ENCODE measurements at places on chromosomes 3 and 15.

DNA sequence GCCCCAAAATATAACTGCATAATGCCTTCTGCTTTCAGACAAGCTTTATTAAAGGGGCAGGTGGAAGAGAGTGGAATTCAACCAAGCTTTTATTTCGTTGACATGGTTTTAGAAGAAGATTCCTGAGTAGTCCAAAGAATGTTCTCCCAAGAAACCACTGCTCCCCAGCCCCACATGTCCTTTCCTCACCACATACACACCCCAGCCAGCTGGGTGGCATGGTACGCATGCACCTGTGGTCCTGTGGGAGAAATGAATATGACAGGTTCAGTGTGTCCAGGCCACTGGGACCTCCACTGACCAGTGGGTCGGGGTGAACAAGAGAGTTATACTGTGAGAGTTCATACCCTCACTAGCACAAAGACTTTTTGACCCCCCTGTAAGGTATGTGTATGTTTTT, 30.2 kb downstream of the ARID3B start:
- no peak for DNase-seq

DNA sequence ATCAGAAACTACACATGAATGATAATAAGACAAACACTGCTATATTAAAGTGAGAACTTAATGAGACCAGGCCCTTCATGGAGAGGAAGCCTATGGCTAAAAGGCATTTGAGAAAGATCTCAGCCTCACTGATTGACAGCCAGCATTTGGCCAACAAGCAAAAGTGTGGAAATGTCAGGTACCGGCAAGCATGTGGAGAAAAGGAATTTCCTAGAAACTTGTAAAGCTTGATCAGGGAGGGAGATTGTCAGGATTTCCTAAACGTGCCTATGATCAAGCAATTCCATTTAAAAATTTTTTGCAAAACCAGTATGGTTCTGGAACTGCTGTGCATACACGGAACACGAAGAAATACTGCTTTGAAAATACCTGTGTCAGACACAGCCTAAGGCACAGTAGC, 220.3 kb upstream of the ATP10A start:
- DNase-seq, result no peak

- DNase-seq, result no peak
These were observed 20.6 kb upstream of the WWTR1 start for GRCh38 chr3:149678351-149678950.

DNA sequence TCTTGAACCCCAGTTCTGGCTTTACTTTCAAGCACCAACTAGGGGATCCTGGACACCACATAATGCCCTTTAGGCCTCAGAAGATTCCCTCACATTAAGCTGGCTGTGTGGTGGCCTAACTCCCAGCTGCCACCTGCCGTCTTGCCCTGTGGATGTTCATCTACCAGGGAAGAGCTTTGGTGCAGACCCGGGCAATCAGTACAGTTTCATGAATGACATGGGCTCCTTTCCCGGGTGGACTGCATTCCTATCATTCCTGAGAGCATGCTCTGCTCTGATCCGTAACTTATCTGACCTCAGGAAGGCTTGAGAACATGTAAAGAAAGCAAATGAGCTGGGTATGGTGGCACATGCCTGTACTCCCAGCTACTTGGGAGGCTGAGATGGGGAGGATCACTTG, 50.0 kb upstream of the GSK3B start:
- no peak for DNase-seq

DNA sequence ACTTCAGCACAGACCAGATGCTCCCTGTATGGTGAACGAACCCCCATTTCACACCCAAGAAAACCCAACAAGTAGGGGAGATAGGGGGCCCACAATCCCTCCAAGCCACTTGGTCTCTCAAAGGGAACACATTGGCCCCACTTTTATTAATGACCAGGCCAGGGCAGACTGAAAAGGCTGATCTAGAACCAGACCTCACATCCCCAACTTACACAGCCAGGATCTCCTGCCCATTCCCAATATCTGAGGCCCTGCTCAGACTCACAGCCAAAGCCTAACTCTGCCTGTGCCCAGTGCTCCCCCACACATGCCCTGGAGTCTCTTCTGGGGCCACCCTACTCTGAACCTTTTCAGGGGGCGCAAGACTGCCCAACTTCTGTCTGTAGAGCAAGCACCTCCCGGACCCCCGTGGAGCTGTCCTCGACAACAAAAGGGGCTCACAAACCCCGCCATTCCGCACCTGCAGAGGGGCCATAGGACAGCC, 1.8 kb downstream of the PLXNB1 start:
- DNase-seq, result no peak

- no peak for DNase-seq
These were observed 622.2 kb downstream of the ZPLD1 start for GRCh38 chr3:103057003-103057402.

DNA sequence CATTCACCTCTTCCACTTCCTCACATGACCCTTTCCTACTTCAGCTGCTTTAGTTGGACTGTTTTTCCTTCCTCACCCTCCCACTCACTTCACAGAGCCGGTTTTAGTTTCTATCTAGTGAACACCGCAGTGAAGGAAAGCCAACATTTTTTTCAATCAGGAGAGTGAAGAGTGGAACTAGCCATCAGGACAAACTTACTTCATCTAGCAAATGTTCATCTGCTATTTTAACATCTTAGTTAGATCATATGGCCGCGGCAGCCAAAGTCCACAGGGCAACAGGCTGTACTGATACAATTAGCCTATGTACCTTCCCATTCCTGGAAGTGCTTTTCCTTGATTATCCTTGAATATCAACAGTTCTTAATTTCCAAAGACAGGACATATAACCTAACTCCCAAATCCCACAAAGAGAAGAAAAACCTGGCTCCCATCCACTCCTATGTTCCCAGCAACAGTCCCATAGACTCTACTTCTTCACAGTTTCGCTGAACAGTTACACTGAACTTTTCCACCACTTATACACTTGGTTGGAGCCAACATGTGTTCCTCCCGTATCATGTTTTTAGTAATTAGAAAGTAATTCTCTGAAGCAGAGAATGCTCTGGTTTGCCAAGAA, 456.2 kb upstream of the THBS1 start:
- no peak for DNase-seq

DNA sequence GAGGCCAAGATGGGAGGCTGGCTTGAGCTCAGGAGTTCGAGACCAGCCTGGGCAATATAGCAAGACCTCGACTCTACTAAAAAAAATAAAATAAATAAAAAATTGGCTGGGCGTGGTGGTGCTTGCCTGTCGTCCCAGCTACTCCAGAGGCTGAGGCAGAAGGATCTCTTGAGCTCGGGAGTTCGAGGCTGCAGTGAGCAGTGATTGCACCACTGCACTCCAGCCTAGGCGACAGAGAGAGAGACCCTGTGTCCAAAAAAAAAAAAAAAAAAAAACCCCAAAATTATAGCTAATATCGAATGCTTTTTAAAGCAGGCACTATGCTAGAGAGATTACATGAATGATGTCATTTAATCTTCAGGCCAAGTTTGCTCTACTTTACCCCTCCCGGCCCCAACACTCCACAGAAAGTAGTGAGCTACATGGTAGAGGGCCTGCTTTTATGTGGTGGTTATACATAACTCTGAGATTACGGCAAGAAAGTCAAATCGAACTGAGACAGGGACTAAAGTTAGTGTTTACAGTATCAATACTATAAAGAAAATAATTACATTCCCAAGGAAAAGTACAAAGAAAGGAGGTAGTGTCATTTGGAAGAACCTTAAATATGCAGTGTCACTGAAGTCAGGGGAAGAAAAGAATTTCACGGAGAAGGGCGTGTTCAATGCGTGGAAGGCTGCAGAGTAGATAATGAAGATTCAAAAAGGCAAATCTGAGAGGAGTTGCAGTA, 1.1 kb downstream of the ADPGK start:
- no peak for DNase-seq

DNA sequence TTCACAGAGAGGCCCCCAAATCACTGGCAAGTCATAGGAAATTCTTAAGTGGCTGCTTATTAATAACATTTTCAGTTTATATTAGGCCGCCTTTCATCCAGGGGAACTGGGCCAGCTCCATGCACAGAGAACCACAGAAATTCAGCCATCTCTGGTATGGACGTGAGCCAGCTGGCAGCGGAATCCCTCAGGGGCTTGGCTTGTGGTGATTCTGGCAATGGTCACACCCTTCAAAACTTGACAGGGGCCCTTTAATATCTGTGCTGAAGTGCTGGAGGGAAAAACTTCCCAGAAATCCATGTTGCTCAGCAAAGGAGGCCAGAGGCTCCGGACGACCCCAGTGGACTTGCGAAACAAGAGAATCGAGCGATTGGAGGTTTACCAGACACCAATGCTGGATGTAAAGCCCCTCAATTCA, 11.3 kb downstream of the PRICKLE2 start:
- DNase-seq, result no peak

DNA sequence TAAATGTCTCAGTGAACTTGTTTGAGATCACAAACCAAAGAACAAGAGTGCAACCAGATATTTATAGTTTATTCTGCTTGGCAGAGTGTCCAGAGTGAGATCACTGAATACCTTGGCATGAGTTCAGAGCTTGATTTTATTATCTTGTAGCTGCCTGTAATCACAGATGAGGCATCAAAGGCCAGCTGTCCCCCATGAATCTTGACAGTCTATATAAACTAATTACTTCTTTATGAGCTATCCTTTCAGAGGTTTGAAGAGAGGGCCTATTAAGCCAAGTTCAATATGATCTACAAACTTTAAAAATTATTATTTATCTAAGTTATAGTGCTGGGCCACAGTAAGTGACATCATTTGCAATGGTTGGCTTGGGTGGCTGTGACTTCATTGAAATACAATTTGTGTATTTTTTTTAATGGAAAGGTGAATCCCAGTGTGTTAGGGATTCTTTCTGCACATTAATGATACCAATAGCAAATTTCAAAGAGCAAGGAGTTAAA, 251.5 kb downstream of the CLSTN2 start:
- no peak for DNase-seq

DNA sequence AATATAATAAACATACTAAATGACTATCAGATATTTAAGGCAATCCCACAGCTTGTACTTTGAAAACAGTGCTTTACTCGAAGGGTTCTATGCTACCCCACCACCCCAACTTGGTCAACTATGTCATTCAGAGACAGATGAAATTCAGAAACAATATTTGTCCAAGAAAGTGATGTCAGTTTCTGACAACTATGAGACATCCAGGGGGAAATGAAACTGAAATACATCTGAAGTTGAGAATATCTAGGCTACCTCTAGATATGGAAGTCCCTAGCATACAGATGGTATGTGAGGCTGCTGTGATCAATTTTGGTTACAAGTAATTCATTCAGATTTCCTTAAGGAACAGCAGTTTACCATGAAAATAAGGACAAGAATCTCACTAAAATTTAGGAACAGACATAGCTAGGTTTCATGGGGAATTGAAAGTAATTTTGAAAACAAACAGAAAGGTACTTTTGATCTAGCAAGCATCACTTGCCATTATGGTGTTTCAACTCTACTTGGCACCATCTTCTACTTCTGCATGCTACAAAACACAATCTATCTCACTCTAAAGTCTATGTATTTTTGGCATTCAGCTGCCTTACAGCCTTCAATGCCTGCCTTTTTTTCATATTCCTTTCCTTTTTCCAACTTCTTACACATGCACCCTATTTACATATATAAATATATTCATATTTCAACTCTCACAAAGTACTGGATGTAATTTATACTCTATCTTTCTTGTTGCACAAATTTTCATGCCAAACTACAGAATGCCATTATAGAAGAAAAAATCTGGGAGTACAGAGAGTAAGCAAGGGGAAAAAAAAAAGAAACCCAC, 21.7 kb downstream of the ATG3 start:
- DNase-seq, result no peak

- DNase-seq, result no peak
These were observed 781.1 kb downstream of the TUSC7 start for GRCh38 chr3:117490716-117491115.

- DNase-seq, result no peak
These were observed 92.3 kb downstream of the RBMS3 start for GRCh38 chr3:29373131-29373680.

- DNase-seq, result no peak
These were observed 22.5 kb upstream of the NPTN start for GRCh38 chr15:73655724-73656123.

DNA sequence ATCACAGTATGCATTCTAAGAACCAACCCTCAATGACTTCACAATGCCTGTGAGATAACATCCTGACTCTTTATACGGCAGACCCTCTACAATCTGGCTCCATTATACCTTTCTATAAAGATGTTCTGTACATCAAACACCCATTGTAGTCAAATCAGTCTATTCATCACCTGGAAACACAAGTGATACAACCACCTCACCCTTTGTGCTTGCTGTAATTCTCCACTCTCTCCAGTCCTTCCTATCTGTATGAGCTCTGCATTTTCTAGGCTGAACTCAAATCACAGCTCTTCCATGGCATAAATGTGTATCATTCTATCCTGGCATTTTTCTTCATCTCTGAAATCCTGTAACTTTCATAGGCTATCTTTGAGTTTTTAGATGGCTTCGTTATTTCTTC, 539.4 kb downstream of the GRM7 start:
- DNase-seq, result no peak

DNA sequence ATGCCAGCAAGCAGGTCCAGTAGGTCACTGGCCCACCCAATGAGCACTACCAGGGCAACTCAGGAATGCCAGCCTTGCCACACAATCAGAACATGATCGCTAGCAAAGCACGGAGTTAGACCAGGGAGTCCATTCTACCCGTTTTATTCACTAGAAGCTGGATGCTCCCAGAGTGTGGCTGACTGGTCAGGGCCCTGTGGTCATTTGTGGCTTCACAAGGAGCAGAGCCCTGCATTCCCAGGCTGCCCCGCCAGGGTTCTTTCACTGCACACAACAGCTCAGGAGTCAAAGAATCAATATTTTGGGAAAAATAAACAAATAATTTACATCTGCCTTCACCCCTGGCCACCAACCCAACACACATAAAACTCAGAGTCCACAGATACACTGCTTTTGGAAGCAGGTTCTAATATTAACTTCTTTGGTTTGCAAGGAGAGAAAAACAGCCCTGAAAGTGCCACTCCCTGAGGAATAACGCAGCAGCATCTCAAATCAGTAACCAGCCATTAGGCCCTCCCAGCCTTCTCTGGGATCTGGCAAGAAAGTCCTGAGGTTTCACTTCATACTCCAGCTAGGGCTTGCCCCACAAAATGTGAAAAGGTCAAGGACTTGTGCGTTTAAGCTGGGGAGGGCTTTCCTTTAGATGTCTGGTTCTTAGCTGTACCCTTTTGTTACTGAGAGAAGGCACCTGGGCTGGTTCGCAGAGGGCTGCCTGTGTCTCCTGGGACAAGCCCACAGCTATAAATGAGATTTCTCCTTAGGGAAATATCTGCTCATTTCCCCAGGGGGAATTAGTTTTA, 16.0 kb downstream of the SIAH2 start:
- no peak for DNase-seq

GRCh38 chr3:168973206-168973605, 690.3 kb downstream of the MECOM start:
- no peak for DNase-seq

DNA sequence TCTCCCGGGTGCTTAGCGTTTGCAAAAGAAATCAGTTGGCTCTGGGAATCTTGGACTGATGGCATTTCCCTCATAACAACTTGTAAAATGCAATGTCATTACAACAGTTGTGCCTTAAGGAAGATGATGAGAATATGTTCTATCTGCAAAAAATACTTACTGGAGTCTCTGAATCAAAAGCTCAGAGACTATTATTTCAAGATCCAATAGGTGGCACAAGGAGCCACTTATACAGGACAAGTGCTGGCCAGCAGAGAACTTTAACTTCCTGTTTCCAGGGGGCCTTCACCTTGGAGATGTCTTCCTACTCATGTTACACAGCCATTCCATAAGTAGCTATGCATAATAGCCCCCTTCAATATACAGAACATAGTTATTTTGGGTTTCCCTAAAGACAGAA, 8.9 kb upstream of the RPS27L start:
- DNase-seq, result no peak

- DNase-seq, result peak; percentile 38
These were observed 147.6 kb downstream of the IL20RB start for GRCh38 chr3:137105277-137105977.
